ENCODE measurements at places on chromosomes 4 and X.
A peak's percentile ranks its signal among the peaks of the same experiment; 100 is the strongest.

DNA sequence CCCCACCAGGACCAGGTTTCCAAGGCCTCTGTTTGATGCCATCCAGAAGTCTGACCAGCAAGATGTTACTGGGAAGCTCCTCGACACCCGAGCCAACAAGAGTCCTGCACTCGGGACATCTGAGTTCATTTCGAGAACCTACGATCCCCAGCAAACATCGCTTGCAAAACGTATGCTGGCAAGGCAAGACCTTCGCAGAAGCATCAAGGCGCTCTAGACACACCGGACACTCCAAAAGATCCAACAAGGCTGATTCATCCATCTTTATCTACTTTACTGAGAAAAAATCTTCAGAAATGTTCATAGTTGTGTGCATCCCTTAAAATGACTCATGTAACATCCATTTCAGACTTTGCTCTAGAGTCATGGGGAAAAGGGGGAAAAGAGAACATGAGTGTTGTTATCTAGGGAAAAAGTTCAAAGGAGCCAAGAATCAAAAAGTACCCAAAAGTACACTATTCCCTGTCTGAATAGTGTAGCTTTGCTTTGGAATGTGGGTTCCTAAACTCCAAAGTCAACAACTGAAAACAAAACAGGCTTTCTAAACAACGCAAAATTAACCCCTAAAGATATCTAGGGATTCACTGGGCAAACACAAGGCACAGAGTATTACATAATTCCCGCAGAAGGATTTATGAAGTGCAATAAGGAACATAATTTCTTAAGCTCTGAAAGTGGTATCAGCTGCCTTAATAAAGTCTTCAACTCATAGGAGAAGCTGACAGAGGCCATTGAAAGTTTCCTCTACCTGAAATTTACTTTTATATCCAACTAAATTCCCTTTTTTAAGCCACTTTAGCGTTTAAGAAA, 1.6 kb downstream of the SH3RF1 start:
- DNase-seq, result no peak

GRCh38 chr4:119314356-119314755, 7.6 kb downstream of the FABP2 start:
- DNase-seq, result no peak

DNA sequence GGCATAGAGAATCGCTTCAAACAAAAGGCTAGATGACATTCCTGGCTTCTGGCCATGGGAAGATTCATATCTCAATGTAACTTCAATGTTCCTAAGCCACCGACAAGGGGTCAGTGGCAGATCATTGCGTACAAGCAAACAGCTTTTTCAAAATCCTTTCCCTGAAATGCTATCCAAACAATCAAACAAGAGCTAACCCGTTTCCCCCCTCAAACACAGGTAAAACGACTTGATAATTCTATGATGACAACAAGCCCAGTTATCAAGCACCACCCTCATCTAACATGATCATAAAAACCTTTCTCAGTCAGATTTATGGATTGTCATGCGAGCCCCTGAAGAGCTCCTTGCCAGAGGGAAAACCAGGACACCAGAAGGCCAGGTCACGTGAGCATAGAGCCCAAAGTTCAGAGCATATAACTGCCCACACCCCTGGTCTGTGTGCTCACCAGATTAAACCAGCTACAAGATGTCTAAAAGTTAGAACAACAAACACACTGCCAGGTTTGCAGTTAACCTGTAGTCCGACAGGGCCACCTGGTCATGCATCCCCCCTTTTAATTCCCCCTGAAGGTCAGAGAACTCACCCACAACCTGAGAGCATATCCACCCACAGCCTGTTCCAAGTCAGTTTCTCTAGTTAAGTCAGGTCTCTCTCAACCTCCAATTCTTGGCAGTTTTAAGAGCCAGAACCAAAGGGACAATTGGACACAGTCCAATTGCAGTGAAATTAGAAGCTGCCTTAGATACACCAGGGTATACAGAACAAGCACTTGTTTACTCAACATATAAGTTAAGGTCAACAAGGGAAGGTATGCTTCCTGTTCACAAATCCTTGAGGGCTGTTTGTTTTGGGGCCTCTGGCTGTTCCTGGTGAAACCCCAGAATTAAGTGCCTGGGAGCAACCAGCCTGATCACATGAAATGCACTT, 248.1 kb upstream of the PPARGC1A start:
- no peak for DNase-seq

- no peak for DNase-seq
Observed at GRCh38 chr4:73978886-73979285, 2.9 kb downstream of the PF4 start.

GRCh38 chrX:44914532-44915198, 41.7 kb downstream of the KDM6A start:
- no peak for DNase-seq

- no peak for DNase-seq
Observed at GRCh38 chr4:78710536-78710935, 65.6 kb upstream of the BMP2K start.

- DNase-seq, result no peak
Observed at GRCh38 chr4:32986236-32986635, 2266.1 kb downstream of the PCDH7 start.

- peak; percentile 55 for DNase-seq
Observed at GRCh38 chrX:123859409-123859845, 426 bp upstream of the XIAP start.

DNA sequence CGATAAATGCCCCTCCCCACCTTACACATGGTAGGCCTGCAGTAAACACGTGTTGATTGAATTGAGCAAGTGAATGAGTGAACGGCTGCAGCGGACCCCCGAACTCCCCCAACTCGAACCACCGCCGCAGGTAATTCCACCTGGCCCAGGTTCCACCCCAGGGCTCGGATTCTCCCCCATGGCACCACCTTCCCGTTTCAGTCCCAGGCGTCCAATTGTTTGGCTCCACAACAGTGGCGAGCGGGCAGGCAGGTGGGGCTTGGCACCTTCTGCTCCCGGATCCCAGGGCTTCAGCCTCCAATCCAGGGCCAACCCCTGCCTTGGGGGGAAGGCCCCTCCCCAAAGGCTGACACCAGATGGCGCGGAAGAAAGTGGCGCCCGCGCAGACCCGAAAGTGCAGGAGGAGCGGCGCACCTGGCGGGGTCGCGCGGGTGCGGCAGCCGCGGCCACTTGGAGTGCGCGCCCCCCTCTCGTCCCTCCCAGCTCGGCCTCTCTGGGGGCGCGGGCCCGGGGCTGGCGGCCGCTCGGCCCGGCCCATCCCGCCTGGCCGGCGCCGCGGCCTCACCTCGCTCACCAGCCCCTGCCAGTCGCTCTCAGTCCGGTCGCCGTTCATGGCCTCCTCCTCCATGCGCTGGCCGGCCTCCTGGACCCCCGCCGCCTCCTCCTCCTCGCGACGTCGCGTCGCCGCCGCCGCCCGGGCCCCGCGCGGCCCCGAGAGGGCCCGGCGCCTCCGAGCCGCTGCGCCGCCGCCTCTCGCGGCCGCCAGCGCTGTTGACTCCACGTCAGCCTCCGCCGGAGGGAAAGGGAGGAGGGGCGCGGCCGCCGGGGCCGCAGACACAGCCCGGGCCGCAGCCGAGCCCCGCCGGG, at the start of gene CCDC149:
CCDC149 (minus strand) TSS at position 791 of the 867 bp plus-strand sequence; CDS start at position 613, 178 bp downstream.
- no peak for DNase-seq

- DNase-seq, result no peak
Observed at GRCh38 chrX:129239371-129239770, 283.9 kb downstream of the SMARCA1 start.

DNA sequence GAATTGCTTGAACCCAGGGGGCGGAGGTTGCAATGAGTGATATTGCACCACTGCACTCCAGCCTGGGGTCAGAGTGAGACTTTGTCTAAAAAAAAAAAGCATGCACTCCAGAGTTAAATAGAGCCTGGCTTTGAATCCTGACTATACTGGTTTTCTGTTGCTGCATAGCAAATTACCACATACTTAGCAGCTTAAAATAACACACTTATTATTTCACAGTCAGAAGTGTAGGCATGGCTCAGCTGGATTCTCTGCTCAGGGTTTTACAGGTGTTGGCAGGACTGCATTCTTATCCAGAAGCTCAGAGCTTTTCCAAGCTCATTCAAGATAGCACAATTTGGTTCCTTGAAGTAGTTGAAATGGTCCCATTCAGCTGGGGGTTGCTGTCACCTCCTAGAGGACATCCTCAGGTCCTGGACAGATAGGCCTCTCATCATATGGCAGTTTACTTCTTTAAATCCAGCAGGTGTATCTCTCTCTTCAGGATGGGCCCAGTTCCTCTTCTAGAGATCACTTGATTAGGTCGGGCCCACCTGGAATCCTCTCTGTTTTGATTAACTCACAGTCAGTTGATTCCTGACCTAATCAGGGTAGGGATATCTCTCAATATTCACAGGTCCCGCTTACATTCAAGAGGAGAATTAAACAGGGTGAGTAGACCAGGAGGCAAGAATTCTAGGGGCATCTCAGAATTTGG, 26.8 kb downstream of the DOCK11 start:
- no peak for DNase-seq

- no peak for DNase-seq
Observed at GRCh38 chrX:70834589-70834988, 73.9 kb downstream of the TEX11 start.

GRCh38 chr4:18394656-18395055, 373.1 kb upstream of the LCORL start:
- no peak for DNase-seq

- DNase-seq, result peak; percentile 47
Observed at GRCh38 chr4:184475096-184475461, 729 bp upstream of the IRF2 start.

GRCh38 chr4:150368667-150369066, 213.3 kb upstream of the MAB21L2 start:
- DNase-seq, result no peak

- peak; percentile 12 for DNase-seq
Observed at GRCh38 chrX:153460826-153461225, 9.6 kb downstream of the HAUS7 start.

DNA sequence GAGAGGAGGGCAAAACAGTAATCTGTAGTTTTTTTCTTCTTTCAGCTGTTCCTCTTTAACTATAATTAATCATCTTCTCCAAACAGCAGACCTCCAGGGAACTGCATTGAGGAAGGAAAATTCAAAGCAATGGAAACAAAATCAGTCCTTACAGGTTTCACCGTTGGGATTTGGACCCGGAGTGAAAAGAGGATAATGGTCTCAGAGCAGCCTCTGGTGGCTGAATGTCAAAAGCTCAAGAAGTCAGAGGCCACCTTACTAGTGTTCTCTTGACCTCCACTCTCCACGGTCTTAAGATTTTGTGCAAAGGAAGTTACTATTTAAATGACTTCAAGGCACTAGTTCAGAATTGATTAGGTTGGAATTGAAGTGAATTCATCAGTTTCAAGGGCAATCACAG, 16.0 kb upstream of the MID1 start:
- DNase-seq, result no peak

DNA sequence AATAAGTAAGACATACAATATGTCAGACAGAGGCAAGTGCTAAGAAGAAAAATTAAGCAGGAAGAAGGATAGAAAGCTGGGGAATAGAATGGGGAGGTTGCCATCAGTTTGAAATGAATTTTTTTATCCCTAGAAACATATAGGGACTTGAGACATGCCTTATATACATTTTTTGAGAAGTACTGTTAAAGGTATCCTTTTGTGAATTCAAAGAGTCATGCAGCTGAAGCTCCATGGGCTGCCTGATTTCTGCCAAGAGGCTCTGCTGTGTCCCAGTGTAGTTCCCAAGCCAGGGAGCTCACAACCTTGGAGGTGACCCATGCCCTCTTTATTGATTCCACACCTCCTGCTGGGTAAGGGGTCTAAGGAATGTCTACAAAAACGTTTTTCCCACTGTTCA, 564.6 kb upstream of the DIPK2B start:
- no peak for DNase-seq

Measured in stimulated activated CD4-positive, alpha-beta T cell treated with anti-CD3 and anti-CD28 coated beads, Interleukin-12 subunit alpha, Interleukin-12 subunit beta, amount 100 ng/mL, for 24 hours (primary cell).